Posterior cingulate gyrus (tissue), 11 donors: ENCODE measurements at places on chromosomes 2 and 18.

DNA sequence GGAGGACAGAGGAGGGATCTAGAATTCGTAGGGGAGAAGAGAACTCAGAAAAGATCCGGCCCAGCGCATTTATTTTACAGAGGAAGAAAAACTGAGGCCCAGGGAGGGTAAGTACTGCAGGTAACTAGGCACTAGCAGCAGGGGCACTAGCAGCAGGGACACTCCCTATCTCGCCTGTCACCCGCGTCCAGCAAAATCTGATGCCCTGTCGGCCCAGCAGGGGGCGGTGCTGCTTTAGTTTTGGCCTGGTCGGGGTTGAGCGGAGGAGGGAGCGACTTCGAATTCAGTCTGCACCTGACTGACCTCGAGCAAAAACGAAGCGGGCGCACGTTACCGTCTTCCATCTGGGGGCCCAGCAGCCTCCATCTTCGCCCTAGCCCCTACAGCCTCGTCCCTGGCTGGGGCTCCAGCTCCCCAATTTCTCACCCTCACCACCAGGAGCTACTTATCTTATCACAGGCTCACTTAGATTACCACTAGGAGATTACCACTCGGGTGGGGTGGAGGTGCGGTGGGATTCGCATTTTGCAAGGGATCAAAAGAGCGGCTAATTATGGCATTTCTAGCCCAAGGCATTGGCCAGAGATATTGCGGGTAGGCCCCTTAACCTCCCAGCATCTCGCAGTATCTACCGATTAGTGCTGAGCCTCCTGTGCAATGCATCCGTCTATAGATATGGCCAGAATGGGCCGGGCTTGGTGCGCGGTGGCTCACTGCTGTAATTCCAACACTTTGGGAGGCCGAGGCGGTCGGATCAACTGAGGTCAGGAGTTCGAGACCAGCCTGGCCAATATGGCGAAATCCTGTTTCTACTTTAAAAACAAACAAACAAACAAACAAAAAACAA lies 17.8 kb upstream of the CD8A start:
- peak; percentile 96 for DNase-seq

DNA sequence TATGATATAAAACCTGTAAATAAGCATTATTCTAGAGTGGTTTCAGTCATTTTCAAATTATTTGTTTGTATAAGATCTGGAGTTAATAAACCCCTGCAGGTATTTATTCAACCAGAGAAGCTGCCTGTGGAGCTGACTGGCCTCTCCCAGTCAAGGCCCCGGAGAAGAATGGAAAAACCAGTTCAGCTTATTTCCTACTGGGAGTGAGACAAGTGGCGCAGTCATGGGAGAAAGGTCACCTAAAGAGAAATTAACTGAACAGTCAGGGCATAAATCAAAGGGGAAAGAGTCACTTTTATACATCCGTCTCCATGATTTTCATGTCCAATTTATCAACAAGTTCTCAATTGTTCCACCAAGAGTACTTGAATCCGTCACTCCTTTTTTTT lies 240.9 kb downstream of the RNF152 start:
- DNase-seq: no peak

DNA sequence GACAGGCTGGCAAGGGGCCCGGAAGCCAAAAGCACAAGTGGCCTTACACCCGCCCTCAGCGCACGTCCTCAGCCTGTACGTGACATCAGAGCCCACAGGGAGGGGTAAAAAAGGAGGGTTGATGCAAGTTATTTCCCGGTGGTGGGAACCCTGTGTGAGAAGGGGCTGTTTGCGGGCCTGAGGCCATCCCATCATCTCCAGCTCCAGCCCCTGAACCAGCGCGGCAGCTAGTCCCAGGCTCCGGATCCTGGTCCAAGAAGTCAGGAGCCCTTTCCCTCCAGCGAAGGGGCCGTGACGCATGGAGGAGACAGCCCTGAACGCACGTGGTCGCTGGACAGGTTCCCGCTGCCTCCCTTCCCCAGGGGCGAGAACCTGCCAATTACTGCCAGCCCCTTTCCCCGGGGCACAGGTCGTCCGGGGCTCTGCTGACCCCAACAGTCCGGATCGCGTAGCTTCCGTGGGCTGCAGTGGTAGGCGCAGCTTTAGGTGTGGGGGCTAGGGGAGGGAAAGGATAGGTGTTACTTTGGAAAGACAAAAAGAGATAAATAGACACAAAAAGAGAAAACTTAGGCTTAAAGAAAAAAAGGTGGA lies 1.3 kb upstream of the LRP2 start:
- peak; percentile 81 for DNase-seq

DNA sequence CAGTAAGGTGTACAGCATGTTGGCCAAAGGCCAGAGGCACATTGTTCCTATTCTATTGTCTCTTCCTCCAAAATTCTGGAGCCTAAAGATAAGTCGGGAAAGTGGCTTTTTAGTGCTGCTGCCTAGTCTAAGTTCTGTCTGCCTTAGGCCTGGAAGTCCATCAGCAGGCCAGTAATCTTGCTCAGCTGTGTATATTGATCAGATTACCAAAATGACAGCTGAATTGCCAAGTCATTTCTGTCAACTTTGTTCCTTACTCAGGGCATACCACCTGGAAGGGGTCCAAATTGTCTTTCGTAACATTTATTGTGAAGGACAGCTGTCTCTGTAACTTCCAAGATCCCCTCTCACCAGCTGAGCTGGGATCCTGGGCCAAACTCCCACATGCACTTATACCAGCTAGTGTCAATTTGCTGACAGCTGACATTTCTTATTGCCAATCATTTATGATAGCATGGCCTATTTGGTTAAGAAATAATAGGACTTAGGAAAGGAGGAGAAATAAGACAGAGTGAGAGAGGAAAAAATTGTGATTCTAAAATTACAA lies 116.8 kb upstream of the FSHR start:
- no peak for DNase-seq

DNA sequence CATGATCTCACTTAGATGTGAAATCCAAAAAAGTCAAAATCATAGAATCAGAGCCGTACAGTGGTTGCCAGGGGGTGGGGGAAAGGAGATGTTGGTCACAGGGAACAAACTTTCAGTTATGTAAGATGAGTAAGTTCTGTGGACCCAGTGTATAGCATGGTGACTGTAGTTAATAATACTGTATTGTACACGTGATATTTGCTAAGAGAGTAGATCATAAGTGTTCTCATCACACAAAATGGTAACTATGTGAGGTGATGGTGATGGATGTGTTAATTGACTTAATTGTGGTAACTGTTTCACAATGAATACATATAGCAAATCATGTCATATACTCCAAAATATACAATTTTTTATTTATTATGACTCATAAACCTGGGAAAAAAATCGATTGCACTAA lies 202.1 kb upstream of the SMAD7 start:
- no peak for DNase-seq

DNA sequence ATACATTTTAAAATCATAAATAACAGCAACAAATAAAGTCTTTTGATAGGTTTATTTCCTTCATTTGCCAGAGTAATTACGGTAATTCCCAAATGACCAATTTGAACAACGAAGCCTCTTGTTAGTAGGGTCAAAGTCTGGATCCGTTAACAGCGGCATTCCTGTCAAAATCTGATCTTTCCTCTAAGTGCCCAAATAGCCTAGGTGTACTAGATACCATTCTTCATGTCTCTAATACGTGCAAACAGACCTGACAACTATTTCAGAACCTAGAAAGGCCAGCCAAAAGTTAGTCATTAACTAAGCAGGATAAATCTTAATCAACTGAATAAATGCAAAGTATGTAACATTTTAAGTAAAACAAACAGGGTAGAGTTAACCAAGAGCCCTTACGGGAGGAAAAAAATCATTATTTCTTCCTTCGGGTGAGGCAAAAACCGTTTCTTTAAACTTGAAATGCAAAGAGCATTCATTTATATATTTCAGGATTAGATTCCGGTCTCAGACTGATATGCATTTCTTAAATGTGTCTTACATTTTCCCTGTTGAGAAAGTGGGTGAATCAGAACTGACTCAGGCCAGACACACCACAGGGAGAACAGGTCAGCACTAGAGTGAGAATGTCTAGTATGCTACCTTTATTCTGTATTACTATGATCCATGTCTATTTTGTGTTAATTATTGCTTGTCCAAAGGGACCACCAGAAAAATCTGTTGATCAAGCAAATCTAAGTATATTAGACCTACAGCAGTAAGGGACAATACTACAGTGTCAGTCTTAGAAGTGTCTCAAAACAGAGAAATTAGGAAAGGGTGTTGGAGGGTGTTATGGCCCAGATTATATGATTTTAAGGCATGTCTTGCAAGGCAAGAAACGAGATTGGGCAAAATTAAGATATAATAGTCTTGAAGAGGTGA lies 141.5 kb upstream of the NDUFV2 start:
- DNase-seq: no peak

GRCh38 chr2:24513281-24514071 lies 22.4 kb downstream of the NCOA1 start:
- DNase-seq: no peak

DNA sequence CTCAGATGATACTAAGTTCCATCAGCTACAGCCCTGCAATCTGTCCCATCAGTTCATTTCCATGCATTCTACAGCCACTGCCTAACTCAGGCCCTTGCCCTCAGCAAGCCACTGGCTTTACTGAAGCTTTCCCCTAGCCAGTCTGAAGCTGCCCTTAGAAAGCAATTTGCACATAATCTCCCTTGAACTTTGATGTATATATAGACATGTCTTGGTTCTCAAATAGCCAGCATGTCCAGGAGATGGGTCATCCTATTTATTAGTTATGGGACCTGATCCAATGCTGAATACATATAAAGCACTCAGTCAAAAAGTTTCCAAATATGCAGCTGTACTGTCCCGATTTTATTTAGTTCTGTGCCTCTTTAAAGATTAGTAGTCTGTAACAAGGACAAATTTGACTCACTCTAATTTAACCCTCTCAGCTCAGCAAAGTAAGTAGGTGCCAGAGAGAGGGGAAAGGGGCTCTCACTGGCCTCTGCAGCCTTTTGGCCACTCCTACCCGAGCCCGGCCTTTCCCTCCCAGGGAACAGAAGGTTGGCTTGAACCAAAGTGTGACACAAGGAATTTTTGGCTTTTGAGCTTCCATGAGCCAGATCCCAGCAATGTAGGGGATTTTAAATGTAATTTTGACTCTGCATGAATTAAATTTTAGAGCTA lies 70.7 kb downstream of the CCDC93 start:
- no peak for DNase-seq

- DNase-seq: no peak
Measured at GRCh38 chr2:159902722-159903121, 104.7 kb upstream of the CD302 start.

- no peak for DNase-seq
Measured at GRCh38 chr2:62303788-62304187, 107.9 kb downstream of the B3GNT2 start.

- no peak for DNase-seq
Measured at GRCh38 chr2:83172841-83173240, 1286.2 kb downstream of the SUCLG1 start.

DNA sequence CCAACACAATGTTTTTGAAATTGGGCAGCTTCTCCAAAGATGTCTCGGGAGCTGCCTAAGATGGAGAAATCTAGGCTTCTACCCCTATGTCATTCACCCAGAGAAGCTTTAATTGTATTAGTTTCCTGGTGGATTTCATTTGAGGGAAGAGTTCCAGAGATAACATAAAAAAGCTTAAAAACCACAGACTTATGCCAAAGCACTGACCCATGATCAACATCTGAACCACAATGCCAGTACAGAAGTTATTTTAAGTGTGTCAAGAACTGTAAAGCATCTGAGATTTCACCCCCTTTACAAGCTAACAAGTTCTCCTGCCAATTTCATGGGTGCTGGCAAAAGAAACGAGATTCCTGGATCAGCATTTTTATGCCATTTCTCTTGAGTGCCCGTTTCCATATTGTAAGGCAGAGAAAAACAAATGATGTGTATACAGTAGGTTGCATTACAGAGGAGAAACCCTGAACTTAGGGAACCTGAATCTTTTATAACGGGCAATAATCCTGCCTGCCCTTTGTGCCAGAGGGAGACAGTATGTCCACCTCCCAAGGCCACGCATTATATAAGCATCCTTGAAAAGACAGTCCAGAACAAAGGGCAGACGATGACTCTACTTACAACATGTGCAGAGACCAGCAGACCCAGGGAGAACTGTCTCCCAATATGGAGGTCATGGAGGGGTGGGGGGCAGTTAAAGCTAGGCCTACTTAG lies 44.1 kb downstream of the MREG start:
- no peak for DNase-seq

DNA sequence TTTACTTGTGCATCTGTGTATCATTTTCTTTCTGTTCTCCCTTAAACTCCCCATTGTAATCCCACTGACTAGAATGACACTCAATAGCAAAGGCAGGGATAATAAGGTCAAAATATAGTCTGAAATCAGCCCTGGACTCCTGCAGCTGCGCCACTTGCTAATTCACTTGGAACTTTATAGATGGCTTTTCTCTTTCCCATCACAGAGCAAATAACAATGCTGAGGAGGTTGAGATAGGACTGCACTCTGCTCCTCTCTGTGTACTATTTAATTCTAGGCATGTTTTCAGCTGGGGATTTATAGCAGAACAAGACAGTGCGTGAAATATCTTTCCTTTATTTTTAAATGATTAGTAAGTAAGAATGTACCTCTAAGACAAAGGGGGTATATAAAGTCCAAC lies 324.2 kb downstream of the LNPK start:
- DNase-seq: no peak

GRCh38 chr2:150279686-150280085 lies 207.8 kb downstream of the RND3 start:
- no peak for DNase-seq

DNA sequence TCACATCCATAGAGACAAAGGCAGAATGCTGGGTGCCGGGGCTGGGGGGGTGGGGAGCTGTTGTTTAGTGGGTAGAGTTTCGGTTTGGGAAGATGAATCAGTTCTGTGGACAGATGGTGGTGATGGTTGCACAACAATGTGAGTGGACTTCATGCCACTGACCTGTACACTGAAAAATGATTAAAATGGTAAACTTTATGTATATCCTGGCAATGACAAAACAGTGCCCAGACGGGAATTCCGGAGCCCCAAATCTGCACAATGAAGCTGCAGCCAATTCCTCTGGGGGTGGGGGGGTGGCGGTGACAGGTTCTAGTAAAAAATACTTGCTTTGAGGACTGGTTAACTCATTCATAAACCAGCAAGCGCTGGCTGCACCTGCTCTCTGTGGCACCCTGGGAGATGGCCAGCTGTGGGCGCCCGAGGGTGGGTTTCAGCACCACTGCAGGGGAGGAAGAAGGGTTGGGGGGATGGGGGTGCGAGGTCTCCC lies 81.8 kb upstream of the HPCAL1 start:
- no peak for DNase-seq

DNA sequence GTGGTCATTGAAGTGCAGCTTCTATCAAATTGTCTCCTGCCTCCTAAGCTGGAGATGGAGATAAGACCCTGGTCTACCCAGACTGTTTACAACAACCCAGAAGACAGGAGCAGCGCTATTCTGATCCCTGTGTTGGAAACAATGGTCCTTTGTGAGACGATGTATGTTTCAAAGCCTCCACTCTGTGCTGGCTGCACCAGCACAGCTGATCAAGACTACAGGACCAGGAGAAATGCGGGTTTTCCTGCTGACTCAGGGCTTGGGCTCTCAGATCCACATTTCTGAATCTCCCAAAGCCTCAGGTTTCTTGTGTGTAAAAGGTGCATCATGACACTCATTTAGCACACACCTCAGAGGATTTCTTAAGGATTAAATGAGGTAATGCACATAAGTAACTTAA lies 92.0 kb downstream of the POU3F3 start:
- DNase-seq: no peak

GRCh38 chr2:161981679-161982250 lies 92.2 kb downstream of the DPP4 start:
- DNase-seq: no peak

GRCh38 chr2:55500025-55500424 lies 19.5 kb upstream of the CFAP36 start:
- no peak for DNase-seq
